ENCODE measurements at places on chromosomes 11 and 22.

GRCh38 chr22:41725510-41726110 is 26.3 kb downstream of the MEI1 start:
- no peak for DNase-seq

- no peak for DNase-seq
Measured at GRCh38 chr11:64474680-64475079, 115.7 kb downstream of the RPS6KA4 start.

GRCh38 chr11:107988397-107989158 is 20.1 kb upstream of the CUL5 start:
- DNase-seq: peak; percentile 80

GRCh38 chr11:9206496-9206895 is 58.7 kb downstream of the DENND5A start:
- DNase-seq: no peak

DNA sequence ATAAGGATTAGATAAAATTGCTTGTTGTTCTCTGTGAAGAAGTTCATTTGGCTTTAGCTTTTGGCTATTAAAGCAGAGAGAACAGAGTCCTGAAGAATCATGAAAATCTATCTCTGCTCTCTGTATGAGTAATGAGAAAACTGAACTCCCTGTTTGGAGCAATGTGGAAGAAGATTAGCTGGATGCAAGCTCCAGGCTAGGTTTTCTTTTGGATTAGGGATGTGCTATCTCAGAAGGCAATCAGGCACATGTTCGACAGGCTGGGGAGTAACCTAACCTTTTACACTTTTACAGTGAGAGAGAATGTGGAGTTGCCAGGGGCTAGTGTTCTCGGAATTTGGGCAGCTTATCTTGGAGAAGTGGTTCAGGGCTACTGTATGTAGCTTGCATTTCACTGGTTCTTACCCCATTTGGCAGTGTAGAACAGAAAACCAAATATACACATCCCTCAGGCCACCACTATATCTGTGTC is 8.5 kb upstream of the SLN start:
- no peak for DNase-seq

GRCh38 chr11:123122852-123123251 is 60.9 kb upstream of the HSPA8 start:
- no peak for DNase-seq
